ENCODE measurements at places on chromosomes 13 and 19. TPM values are rescaled to one million over a fixed set of nuclear protein-coding genes. Genes with fewer than 3 reads are reported as not detected.

The LGI4 gene
- 0.67 TPM for total RNA-seq

DNA sequence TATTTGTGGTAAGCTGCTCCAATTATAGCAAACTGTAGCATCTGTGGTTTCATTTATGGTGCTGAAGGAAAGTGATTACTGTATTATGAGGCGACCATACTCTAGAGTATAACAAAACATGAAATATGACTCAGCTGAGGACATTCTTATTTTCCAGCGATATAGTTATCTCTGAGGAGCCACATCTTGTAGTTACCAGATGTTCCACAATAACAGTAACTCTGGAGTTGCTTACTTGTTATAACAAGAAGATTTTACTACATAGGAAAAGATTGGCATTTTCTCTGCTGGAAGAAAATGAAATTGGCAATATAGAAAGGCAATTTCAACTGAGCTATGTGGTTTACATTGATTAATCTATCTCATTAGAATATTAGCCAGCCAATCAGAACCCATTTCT is 1634.2 kb downstream of the PCDH9 start:
- no peak for DNase-seq

The VAV1 gene
- 90.8 TPM for total RNA-seq

- DNase-seq, result peak; percentile 85
Observed at GRCh38 chr19:5403968-5404640, 51.1 kb upstream of the ZNRF4 start.

DNA sequence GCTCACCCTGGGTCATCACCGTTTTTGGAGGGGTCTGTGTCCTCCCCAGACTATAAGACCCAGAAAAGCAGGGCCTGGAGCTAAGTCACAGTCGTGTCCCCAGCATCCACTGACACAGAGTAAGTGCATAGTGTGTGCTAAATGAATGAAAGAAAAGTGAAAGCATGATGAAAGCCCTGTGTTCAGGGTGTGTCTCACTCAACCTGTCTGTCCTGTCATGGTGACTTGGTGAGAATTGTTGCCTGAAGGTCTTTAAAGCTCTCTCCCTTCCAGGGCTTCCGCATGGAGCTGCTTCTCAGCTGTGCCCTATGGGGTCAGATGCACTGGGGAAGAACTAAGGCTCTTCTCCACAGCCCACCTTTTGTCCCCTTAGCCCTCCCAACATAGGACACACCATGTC is 20.5 kb upstream of the IGFL1 start:
- no peak for DNase-seq

DNA sequence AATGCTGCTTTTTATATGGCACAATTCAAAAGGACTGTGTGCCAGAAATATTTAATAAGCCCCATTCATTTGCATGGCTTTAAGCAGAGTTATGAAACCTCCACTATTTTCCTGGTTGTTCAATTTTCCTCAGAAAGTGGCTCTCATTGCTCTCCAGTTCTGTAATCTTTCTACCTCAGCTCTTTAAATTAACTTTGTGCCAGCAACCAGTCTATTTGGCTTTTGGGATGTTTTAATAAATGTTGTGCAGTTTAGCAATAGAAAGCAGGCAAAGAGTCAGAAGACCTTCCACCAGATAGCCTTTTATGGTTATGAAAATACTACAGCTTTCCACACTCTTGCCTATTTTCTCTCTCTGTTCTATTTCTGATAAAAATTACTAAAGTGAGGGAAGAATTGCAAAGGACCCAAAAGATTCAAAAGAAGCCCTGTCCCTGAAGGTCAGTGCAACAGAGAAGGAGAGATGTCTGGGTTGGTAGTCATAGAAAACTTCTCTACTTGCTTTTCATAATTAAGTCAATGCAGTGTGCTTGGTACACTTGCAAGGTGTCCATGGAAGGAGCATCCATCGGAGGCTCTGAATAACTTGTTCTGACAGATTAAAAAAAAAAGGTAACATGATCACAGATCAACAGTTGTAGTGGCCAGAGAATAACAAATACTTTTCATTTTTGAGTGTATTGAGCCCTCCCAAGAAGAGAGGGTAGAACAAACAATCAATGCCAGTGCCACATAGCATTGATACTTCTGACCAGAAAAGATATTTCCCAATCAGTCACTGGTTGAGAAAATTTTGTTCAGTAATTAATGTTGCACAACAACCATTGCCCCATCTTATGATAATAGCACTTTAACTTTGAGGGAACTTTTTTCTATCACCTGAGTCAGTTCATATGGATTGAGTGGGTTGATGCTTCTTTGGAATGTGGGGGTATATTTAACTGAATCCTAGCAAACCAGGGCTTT is 48.4 kb upstream of the SPRY2 start:
- DNase-seq, result no peak

- no peak for DNase-seq
Observed at GRCh38 chr13:35342440-35342839, 134.0 kb downstream of the MAB21L1 start.

- DNase-seq, result no peak
Observed at GRCh38 chr19:48401287-48401686, 7.8 kb downstream of the GRIN2D start.

The JUNB gene
- 375 TPM for total RNA-seq

DNA sequence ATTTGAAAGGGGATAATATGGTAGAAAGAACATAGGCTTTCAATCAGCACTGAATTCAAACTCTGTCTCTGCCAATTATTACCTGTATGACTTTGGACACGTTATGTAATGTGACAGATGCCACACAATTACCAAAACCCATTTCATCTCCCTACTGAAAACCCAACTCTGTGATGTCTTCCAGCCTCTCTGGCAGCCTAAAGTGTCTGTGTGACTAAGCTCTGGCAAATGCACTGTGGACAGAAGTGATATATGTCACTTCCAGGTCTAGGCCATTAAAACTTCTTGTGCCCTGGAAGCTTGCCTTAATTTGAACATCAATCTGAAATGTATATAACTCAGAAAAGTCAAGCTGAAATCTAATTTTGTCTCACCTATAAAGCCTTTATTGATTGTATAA is 552.0 kb downstream of the RFC3 start:
- DNase-seq, result no peak

- peak; percentile 62 for DNase-seq
Observed at GRCh38 chr13:78241278-78241919, 322.8 kb upstream of the EDNRB start.

DNA sequence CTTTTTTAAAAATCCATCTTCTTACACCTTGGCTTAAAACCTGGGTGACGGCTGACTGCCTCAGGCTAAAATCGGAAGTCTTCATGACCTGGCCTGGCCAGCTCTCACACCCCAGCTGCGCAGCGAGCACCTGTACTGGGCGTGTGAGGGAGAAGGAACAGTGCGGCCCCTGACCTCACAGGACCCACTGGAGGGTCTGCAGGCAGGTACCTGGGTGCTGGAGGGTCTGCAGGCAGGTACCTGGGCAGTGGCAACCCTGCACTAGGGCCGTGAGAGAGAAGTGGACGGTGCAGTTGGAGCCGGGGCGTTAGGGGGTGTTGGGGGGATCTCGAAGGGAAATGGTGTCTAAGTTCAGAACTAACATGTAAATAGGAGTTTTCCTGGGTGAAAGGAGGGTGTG is 144.3 kb downstream of the STK24 start:
- no peak for DNase-seq

GRCh38 chr13:114145722-114146121 is 13.3 kb upstream of the RASA3 start:
- peak; percentile 5 for DNase-seq

DNA sequence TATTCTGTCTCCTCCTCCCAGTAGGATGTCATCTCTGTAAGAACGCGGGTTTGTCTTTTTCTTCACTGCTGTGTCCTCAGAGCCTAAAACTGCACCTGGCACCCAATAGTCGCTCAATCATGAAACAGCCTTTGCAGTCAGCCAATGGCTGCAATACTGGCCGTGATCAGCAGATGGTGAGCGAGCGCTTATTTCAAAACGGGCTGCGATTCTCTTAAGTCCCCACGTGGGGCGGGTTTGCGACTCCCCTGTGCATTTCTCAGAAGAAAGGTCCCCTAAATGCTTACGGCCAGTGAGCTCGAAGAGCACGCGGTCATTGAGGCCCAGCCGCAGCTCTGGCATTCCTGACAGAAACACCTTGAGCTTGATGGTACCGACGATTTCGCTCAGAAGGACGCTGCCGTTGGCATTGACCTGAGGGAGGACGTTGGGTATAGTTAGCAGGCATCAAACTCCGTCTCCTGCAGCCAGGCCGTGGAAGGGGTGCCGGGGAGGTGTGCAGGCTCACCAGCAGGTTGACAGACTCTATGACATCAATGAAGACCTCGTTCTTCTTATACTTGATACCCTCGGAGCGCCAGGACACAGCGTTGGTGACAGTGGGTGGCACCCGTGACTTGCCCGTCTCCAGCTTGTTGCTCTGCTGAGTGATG is 6.0 kb downstream of the AP1M2 start:
- DNase-seq, result peak; percentile 95

The IGFL3 gene
- total RNA-seq, result not detected
